ENCODE measurements at places on chromosomes 4 and X. TPM values are rescaled to one million over a fixed set of nuclear protein-coding genes. Genes with fewer than 3 reads are reported as not detected.

DNA sequence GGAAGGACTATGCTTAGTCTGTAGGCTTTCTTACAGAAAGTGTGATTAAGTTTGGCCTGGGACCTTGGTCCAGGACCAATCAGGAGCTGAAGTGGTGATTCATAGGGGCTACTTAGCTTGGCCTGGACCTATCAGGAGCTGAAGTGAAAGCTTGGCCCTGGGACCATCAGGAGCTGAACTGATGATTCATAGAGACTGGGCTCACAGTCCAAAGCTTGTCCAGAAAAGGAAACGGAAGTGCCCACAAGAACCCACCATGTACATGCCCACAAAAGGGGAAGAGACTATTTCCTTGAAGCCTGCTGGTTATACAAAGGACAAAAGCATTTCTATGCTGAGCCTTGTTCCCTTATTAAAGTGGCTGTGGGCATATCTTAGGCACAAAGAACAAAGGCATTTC lies 12.6 kb downstream of the TENT5D start:
- DNase-seq = no peak
- H3K4me1 ChIP-seq = no peaks in the 10 kb centered on the region
- H3K27ac ChIP-seq = no peak overlapping the region
- no peaks in the 10 kb centered on the region for H3K27me3 ChIP-seq
- no peak overlapping the region for H3K4me3 ChIP-seq

- H3K27ac ChIP-seq = no peak overlapping the region
- no peak overlapping the region for H3K4me3 ChIP-seq
- no peaks in the 10 kb centered on the region for H3K4me1 ChIP-seq
- no peaks in the 10 kb centered on the region for H3K36me3 ChIP-seq
- H3K27me3 ChIP-seq = peaks cover 9% of the 10 kb centered on the region
- no peak for DNase-seq
These were observed 92.1 kb downstream of the KDR start for GRCh38 chr4:55033296-55033695.

DNA sequence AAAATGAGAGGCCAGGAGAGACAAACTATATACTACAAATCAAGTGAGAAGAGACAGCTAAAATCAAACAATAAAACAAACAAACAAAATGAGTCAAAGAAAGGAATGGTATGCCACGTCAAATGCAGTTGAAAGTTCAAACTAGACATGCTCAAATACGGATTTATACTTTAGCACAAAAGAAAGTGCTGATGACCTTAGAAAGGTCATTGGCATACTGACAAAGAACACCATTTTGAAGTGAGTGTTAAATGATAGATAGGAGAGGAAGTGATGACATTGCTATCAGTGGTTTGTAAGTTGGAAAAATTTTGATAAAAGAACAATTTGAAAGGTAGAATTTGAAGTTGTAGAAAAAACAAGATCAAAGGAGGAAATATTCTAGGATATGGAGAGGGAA lies 55.3 kb downstream of the TECRL start:
- DNase-seq = no peak
- no peaks in the 10 kb centered on the region for H3K27me3 ChIP-seq
- no peaks in the 10 kb centered on the region for H3K4me1 ChIP-seq
- H3K27ac ChIP-seq = no peak overlapping the region

DNA sequence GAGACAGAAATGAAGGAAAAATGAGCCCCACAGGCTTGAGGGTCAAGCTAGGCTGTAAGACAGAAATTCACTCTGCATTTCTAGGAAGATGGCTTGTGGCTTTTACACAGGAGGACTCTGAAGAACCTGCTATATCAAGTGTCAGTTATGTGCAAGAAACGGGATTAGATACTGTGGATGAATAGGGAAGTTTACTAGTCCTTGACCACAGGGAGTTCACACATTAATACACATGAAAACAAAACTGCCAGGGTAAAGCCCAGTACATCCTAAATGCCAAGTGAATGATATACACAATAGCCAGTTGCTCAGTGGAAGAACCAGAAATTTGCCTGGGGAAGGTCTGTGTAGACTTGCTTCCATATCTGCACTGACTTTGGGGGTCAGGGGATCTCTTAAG lies 53.5 kb downstream of the TMEM131L start:
- DNase-seq = no peak
- H3K27ac ChIP-seq = no peak overlapping the region
- H3K36me3 ChIP-seq = no peaks in the 10 kb centered on the region
- no peaks in the 10 kb centered on the region for H3K27me3 ChIP-seq
- peaks cover 6% of the 10 kb centered on the region for H3K4me1 ChIP-seq

- peak; percentile 44 for DNase-seq
- H3K4me3 ChIP-seq = no peak overlapping the region
- H3K27ac ChIP-seq = no peak overlapping the region
These were observed 169.6 kb downstream of the CAMK2D start for GRCh38 chr4:113591982-113592381.

DNA sequence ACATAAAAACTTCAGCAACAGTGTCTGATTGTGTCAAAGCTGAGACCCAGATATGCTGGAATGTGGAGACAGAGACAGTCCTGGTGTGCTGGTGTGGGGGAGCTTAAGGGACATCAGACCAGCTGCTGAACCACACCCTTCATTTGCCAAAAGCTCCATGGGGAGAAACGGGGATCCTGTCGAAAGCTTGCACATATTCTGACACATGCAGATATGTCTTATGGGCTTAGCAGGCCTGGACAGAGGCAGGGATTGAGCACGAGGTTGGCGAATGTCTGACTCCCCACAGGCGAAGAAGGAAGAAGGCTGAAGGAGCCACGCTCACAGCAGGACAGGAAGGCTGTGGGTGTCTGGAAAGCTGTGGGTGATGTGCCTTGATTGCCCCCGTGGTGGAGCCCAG lies 72.1 kb upstream of the ACSL1 start:
- no peak for DNase-seq
- H3K36me3 ChIP-seq = no peaks in the 10 kb centered on the region
- no peak overlapping the region for H3K4me3 ChIP-seq
- H3K27me3 ChIP-seq = peaks cover 8% of the 10 kb centered on the region
- H3K4me1 ChIP-seq = no peaks in the 10 kb centered on the region

DNA sequence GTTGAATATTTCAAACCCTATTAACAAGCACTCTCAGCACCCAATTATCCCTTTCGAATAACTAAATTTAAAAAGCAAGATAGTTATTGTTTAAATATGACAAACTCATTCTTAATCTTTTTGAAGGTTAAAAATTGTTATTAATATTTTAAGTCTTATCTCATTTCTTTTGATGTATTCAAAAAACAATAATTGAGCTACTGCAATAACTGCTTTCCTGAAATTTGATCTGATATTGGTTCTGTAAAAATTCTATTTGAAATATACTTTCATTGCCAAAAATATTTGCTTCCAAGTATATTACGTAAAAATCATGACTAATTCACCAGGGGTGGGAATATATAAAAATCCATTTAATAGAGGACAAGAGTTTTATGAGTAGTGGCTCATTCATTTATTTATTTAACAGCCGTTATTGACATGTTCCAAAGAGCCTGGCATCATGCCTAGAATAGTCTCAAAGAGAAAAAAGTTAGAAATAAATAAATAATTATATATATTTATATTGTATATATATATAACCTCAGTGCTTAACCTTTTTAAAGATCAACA lies 34.4 kb downstream of the GLRA3 start:
- H3K36me3 ChIP-seq = no peaks in the 10 kb centered on the region
- H3K27ac ChIP-seq = no peak overlapping the region
- no peak overlapping the region for H3K4me3 ChIP-seq
- no peaks in the 10 kb centered on the region for H3K4me1 ChIP-seq
- DNase-seq = no peak

DNA sequence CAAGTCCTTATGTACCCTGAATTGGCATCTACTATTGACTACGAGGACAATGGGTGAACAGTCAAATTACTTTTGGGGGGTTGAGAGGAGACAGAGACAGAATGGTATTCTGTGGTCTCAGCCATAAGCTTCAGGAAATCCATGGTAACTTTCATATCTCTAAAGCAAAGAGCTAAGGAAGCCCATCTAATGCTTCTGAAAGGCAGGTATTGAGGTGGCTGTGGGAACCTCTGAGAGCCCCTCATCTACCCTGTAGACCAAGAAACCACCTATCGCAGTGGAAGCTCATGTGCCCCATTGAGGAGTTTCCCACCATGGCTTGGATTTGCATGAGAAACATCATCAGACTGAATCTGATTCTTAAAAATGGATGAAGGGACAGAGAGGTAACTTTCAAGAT lies 23.1 kb upstream of the BMP2K start:
- peaks cover 4% of the 10 kb centered on the region for H3K4me1 ChIP-seq
- no peaks in the 10 kb centered on the region for H3K36me3 ChIP-seq
- no peak overlapping the region for H3K4me3 ChIP-seq
- H3K27ac ChIP-seq = no peak overlapping the region
- H3K27me3 ChIP-seq = no peaks in the 10 kb centered on the region

DNA sequence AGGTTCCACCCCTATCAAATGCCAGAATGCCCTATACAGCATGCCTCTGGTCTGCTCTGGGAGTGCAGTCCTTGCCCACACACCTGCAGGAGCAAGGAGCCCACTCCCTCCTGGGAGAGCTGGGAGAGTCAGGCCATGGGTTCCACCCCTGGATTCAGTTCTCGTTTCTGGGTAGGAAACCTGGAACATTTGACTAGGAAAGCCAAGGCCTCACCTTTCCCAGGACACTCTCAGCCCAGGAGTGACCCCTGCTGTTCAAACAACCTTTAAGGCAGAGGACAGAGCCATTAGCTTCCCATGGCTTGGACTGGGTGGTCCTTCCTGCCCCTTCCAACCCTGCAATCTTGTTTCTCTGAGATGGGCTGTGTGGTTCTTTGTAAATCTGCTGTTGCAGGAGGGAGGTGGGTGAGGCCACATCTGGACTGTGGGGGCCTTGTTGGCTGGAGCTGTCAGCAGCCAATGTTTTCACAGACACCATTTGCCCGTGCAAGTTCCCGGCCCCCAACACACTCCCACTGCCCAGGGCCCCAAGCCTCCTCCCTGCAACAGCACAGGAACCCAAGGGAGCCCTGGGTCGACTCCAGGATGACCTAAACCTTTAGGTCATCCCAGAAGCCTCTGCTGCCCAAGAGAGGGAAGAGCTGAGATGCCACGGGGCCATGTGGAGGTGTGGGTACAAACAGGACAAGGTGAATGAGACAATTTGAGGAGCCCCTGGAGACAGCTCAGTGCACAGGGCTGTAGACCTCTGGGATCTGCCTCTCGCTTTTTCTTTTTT lies 104.4 kb downstream of the PJA1 start:
- H3K27ac ChIP-seq = no peak overlapping the region
- no peaks in the 10 kb centered on the region for H3K36me3 ChIP-seq

DNA sequence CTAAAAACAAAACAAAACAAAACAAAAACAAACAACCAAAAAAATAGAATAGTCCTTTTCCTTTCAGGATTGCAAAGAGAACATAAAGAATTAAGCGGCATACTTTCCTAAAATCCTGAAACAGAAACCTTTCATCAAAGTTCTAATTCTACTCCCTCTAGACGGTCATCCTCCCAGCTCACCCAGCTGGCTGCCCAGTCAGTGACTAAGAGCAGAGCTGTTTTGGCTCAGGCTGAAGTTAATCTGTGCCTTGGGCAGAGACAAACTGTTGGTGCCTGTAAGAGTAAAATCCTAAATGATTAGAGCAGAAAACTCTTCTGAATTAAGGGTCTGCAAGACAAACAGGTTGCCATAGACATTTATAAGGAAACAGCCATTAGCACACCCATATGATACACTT lies 17.6 kb upstream of the WAS start:
- H3K36me3 ChIP-seq = no peaks in the 10 kb centered on the region
- no peak overlapping the region for H3K27ac ChIP-seq
- H3K4me1 ChIP-seq = no peaks in the 10 kb centered on the region
- H3K27me3 ChIP-seq = no peaks in the 10 kb centered on the region
- no peak for DNase-seq

- no peak overlapping the region for H3K27ac ChIP-seq
- peaks cover 3% of the 10 kb centered on the region for H3K4me1 ChIP-seq
- peaks cover 11% of the 10 kb centered on the region for H3K36me3 ChIP-seq
- DNase-seq = no peak
These were observed 43.7 kb downstream of the RPS3A start for GRCh38 chr4:151143162-151143561.

DNA sequence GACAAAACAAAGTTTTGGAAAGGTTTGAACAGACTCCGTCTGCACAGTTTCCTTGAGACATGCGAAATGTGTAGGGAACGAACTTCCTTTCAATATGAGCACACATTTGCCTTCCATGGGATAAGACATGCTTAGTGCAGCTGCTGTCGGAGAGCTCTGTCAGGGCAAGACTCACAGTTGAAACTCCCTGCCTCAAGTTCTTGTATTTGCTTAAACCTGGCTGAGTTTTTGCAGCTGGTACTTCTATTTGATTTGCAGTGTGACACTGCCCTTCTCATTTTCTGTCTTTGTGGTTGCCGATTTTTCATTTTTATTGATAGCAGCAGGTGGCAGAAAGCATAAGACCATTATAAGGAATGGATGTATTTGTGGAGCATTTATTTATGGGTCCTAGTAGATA lies 18.2 kb upstream of the RHOH start:
- H3K36me3 ChIP-seq = no peaks in the 10 kb centered on the region
- H3K4me3 ChIP-seq = no peak overlapping the region
- no peak overlapping the region for H3K27ac ChIP-seq
- H3K27me3 ChIP-seq = no peaks in the 10 kb centered on the region
- no peaks in the 10 kb centered on the region for H3K4me1 ChIP-seq

GRCh38 chrX:97858592-97858991 lies 974.9 kb downstream of the RPA4 start:
- no peak overlapping the region for H3K4me3 ChIP-seq
- H3K27ac ChIP-seq = no peak overlapping the region
- DNase-seq = peak; percentile 55
- no peaks in the 10 kb centered on the region for H3K36me3 ChIP-seq

DNA sequence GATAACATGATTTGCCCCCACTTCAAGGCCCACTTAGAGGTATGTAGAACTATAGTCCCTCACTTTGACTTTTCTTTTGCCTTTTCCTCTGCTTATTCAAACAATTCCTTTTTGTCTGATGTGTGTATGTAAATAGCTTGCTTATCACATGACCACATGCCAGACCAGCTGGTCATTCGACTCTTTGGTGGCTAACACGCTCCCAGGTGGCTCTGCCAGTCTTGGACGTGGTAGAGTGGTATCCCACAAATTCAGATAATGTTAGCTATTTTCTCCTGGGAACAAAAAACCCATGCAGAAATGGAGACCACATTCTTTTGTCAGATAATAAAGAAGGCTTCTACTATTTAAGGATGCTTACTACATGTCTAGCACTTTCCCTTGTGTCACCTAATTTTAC lies 47.9 kb downstream of the ARHGAP24 start:
- no peak overlapping the region for H3K27ac ChIP-seq
- DNase-seq = no peak
- H3K4me1 ChIP-seq = no peaks in the 10 kb centered on the region
- H3K36me3 ChIP-seq = no peaks in the 10 kb centered on the region

DNASE1L1 gene
- 42.5 TPM for total RNA-seq

CXXC4 gene
- under 0.01 TPM for total RNA-seq

SOWAHD gene
- 0.28 TPM for total RNA-seq

SLC2A9 gene
- total RNA-seq = 0.56 TPM

IQCM gene
- not detected for total RNA-seq

DUX4 gene
- total RNA-seq = not detected

VEGFC gene
- 26.9 TPM for total RNA-seq

TADA2B gene
- total RNA-seq = 8.1 TPM

MAGEB16 gene
- total RNA-seq = not detected

Measured in IMR-90 (cell line).